IMR-90 (cell line): ENCODE measurements at places on chromosomes 13 and 19.

GRCh38 chr13:103134271-103134670, 68.1 kb upstream of the SLC10A2 start:
- no peak for DNase-seq

DNA sequence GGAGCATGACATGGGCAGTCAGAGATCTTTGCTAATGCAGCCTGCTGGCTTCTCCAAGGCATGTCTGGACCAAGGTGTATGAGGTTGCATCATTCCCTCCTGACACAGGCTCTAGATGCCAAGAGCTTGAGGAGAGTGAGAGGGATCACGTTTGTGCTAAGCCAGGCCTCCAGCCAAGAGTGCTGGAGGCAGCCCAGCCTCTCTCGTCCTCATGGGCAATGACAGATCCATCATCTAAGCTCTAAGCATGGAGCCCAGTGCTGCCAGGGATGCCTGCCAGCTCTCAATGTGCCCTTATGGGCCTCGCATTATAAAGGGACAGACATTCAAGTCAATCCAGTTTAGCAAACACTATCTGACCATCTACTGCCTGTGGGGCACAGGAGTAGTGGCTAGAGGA, 136.3 kb upstream of the VSTM2B start:
- no peak for DNase-seq

- DNase-seq: no peak
Observed at GRCh38 chr13:110238818-110239195, 68.2 kb downstream of the COL4A1 start.

- peak; percentile 88 for DNase-seq
Observed at GRCh38 chr13:45332036-45332830, 8.8 kb downstream of the TPT1 start.

DNA sequence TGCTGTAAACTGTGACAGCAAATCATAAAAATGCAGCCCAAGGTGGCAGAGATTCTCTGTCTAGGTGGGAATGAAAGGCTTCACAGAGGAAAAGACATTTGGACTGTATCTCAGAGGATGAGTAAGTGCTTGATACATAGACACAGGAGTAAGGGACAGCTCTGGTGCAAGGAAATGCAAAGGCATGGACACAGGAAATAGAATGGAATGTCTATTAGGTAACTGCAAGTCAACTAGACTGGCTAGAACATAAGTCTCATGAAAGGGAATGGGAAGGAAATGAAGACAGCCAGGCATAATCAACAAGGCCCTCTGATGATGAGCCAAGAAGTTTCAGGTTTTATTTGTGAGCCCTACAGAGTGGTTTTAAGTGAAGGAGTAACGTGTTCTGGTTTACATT, 321.7 kb downstream of the SUCLA2 start:
- DNase-seq: peak; percentile 59

DNA sequence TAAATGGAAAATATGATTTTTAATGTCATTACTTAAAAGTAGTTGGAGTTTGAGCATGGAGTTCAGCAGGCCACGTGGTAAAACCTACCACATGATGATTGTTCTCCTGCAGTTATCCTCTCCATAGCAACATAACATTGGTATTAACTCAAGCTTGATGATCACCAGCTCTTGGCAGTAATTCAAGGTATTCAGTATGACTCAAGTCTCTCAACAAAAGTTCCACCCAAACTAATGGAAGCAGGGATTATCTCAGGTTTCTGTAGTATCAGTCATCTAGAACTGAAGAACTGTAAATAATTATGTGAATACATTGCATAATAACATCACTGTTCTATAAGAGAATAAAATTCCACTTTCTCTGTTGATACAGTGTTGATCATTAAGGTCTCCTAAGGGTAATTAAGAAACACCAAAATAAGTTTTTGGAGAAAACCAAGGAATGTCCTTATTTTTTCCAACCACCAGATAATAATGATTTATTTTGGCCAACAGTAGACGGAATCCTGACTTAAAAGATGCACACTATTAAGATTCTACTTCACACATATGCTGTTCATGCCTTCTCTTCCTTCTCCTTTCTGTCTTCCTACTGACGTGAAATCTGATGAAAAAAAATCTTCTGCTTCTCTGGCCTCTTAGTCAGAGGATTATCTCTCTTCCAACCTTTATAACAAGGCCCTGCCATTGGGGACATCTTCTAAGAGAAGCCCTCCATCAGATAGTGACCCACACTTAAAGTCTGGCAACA, 1092.3 kb downstream of the EFNB2 start:
- peak; percentile 100 for DNase-seq

DNA sequence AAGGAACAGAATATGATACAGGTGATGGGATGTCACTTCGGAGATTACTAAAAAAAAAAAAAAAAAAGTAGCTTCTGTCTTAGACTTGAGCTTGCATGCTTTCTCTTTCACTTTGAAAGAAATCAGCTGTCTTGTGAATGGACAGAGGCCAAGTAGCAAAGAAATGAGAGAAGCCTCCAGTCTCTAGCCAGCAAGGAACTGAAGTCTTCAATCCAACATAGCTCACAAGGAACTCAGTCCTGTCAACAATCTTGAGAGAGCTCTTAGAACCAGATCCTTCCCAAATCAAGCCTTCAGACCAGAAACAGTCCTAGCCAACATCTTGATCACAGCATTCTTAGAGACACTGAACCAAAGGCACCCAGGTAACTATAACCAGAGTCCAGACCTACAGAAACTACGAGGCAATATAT, 7.7 kb downstream of the N4BP2L2 start:
- peak; percentile 83 for DNase-seq

DNA sequence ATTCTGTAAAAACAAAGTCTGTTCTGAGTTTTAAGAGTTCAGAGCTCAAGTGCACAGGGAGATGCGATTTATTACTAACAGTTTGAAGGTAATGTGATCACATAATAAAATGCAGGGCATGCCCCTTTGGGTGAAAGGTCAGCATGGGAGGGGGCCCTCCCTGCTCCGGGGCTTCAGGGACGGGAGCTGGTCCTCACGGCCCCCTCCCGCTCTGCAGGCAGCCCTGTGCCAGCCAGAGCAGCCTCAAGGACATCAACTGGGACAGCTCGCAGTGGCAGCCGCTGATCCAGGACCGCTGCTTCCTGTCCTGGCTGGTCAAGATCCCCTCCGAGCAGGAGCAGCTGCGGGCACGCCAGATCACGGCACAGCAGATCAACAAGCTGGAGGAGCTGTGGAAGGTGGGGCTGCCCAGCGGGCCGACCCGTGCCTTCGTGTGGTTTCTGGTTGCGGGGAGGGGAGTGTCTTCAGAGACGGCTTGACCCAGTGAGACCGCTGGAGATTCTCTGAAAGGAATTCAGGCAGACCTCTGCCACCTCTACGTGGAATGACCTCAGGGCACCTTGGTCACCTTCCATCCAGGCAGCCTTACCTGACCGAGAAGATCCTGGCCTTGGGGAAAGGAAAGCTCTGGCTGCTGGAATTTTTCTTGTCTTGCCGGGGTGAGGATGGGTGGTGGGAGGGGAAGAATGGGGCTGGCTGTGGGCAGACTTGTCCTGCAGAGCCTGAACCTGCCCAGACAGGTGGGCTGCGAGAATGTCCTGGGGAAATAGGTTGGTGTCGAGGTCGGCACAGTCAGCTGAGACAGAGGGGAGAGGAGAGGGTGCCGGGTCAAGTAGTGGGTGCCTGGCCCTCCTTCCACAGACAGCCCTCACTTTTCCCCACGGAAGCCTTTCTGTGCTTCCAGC, 19.0 kb downstream of the UPF1 start:
- DNase-seq: no peak

GRCh38 chr19:23916991-23917390, 2.3 kb downstream of the ZNF726 start:
- peak; percentile 10 for DNase-seq

- DNase-seq: no peak
Observed at GRCh38 chr19:33590224-33590623, 31.5 kb upstream of the CHST8 start.

- DNase-seq: no peak
Observed at GRCh38 chr13:71219698-71220415, 647.1 kb downstream of the DACH1 start.

- no peak for DNase-seq
Observed at GRCh38 chr13:92150606-92151005, 752.2 kb downstream of the GPC5 start.

DNA sequence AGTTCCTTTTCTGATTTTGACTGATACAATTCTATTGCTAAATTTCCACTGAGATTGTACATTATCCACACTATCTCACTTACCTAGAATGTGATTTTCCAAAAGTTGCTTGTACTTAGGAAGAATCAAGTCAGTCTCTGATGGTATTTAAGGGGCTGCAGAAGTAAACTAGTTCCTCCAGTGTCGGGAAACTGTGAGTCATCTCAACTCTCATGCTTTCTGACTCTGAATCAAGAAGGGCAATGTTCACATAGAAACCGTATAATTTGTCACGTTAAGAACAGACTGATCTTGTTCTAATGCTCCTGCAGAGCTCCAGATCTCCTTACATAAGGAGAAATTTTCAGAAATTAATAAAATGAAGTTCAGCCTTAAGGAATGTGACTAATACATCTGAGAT, 369.3 kb downstream of the KLF5 start:
- DNase-seq: peak; percentile 76

- no peak for DNase-seq
Observed at GRCh38 chr19:18286973-18287635, 5.7 kb upstream of the JUND start.

DNA sequence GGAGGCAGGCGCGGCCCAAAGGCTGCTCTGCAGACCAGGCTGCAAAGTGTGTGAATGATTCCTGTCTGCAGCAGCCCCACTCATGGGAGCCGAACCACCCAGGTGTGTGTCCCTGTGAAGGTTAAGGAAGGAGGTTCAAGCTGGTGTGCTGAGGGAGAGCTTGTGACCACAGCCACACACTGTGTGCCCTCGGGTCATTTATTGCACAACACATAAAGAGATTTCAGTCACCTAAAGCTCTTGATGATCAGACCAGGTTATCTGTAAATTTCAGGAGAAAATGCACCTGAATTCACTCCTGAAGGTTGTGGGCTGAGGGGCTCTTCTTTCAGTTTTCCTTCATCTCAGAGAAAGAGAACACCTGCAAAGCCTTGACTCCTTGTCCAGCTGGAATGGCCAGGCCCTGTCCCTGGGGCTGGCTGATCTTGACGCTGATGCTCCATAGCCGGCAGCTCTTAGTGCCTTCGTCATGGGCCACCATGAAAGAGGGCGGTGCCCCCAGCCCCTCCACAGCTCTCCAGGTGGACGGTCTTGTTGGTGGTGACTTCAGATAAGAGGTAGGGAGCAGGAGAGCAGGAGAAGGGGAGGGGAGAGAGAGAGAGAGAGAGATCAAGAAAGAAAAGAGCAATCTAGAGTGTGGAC, 110.8 kb upstream of the C1QTNF9B start:
- DNase-seq: no peak

DNA sequence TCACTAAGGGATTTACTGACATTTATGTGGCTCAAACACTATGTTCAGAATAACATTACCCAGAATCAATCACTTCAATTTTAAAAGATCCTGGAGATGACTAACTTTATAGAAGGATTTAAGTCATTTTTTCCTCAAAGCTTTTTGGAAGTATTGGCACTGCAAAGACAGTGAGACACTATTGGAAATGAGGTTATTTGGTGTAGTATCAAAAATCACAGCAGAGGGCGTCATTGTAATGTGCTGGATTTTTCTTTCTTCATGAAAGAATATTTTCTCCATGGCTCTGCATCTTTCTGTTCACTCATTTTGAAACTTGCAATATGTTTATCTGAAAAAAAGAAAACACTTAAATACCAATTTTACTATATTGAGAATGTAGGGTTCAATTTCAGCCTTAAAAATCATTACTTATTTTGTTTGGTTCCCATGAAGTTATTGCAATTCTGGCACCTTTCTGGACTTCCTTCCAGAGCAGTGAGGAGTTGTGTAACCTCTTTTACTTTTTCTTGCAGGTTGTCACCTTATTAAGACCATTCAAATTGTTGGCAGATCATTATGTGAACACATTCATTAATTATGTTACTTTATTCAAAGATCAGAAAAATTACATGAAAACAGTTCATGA, 3.7 kb upstream of the CSNK1A1L start:
- peak; percentile 62 for DNase-seq

DNA sequence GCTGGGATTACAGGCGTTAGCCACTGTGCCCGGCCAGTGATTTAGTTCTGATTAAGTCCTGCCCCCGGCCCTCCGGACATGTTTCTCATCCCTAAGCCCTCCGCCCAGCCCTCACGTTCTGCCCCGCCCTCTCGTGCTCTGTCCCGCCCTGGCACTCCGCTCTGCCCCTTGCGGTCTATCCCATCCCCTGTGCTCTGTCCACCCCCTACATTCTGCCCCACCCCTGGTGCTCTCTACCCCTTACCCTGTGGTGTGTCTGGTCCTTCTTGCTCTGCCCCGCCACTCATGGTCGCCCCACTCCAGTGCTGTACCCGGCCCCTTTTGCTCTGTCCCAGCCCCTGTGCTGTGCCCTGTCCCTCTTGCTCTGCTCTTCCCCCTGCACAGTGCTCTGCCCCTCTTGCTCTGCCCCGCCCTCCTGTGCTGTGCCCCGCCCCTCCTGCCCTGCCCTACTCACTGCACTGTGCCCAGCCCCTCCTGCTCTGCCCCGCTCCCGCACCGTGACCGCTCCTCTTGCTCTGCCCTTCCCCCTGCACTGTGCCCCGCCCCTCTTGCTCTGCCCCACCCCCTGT, 3.0 kb downstream of the GTPBP3 start:
- no peak for DNase-seq

DNA sequence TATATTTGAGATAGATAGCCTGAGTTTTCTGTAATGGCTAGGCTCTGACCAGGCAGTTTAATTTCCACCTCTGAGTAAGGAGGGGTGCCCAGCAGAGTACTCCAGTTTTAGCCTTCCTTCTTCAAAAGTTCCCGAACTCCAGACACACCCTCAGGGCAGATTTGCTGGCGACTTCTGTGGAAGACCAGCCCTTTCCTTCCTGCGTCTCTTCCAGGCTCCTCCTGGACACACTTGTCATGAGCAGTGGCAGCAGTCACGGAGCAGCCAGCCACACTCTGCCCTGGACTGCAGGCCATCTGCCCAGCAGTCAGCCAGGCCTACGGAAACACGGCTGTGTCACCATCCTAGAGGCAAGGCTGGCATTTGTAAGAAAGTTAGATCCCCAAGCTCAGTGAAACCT, 6.6 kb upstream of the FLT1 start:
- no peak for DNase-seq

GRCh38 chr13:59363313-59363712, 800.4 kb downstream of the DIAPH3 start:
- no peak for DNase-seq

- DNase-seq: no peak
Observed at GRCh38 chr13:75637181-75637750, 1.1 kb downstream of the LMO7 start.
